Colonic mucosa (tissue), 4 donors: ENCODE measurements at places on chromosomes 1 and 21. TPM values are rescaled to one million over a fixed set of nuclear protein-coding genes. Genes with fewer than 3 reads are reported as not detected.

GRCh38 chr1:164320790-164321731 lies 237.9 kb upstream of the PBX1 start:
- peak; percentile 23 for DNase-seq
- no peaks in the 10 kb centered on the region for H3K4me1 ChIP-seq
- no peaks in the 10 kb centered on the region for H3K36me3 ChIP-seq
- H3K27ac ChIP-seq, result no peak overlapping the region

DNA sequence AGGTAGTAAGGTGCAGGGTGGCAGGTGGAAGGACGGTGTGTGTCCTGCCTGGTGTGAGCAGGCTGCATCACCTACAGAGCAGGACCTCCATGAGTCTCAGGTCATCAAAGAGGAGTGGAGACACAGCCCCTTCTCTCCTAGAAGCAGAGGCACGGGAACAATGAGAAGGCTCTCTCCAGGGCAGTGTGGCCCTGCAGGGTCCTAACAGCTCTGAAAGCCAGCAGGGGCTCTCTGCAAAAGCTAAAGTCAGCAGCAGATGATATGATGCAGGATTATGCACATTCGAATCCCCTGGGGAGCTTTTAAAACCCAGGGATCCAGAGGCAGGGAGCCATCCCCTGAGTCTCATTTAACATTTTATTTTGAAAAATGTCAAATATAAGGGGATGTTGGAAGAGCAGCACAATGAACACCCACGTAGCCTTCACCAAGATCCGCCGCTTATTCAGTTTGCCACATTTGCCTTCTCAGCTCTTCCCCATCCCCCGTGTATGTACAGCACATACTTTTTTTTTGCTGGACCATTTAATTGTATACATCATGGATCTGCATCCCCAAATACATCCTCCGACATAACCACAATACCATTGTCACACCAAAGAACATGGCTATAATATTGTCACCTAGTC lies 88.1 kb downstream of the CNIH3 start:
- DNase-seq, result no peak
- H3K36me3 ChIP-seq, result no peaks in the 10 kb centered on the region
- no peaks in the 10 kb centered on the region for H3K4me1 ChIP-seq
- no peaks in the 10 kb centered on the region for H3K27me3 ChIP-seq
- no peak overlapping the region for H3K27ac ChIP-seq

DNA sequence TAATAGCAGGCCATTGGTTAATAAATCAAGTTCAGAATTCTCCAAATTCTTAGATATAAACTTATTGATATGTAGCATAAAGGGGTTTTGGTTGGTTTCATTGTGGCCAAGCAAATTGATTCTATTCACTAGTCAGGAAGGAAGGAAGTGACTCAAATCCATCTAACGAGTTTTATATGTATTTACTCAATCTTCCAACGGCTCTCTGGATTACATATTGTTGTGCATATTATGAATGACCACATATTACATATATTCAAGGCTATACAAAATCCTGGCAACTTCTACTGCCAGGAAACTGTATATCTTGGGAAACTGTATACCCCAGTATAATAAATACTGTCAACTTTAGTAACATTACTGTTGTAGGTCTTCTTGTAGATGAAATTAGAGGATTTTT lies 20.1 kb upstream of the PDE4B start:
- no peak for DNase-seq
- H3K4me3 ChIP-seq, result no peak overlapping the region
- no peak overlapping the region for H3K27ac ChIP-seq
- H3K27me3 ChIP-seq, result no peaks in the 10 kb centered on the region

- no peak overlapping the region for H3K27ac ChIP-seq
- no peaks in the 10 kb centered on the region for H3K36me3 ChIP-seq
- no peak for DNase-seq
- no peaks in the 10 kb centered on the region for H3K4me1 ChIP-seq
- H3K27me3 ChIP-seq, result no peaks in the 10 kb centered on the region
- H3K4me3 ChIP-seq, result no peak overlapping the region
These were observed 73.4 kb downstream of the ZP4 start for GRCh38 chr1:237817277-237817676.

- H3K27me3 ChIP-seq, result no peaks in the 10 kb centered on the region
- no peak overlapping the region for H3K4me3 ChIP-seq
- no peaks in the 10 kb centered on the region for H3K36me3 ChIP-seq
- H3K4me1 ChIP-seq, result no peaks in the 10 kb centered on the region
- DNase-seq, result no peak
These were observed 153.2 kb downstream of the NTNG1 start for GRCh38 chr1:107293901-107294613.

GRCh38 chr1:111599781-111600693 lies 19.6 kb upstream of the RAP1A start:
- H3K27ac ChIP-seq, result no peak overlapping the region
- DNase-seq, result no peak
- H3K36me3 ChIP-seq, result no peaks in the 10 kb centered on the region
- H3K4me3 ChIP-seq, result no peak overlapping the region

- no peaks in the 10 kb centered on the region for H3K36me3 ChIP-seq
- no peak for DNase-seq
- H3K27ac ChIP-seq, result no peak overlapping the region
- H3K27me3 ChIP-seq, result no peaks in the 10 kb centered on the region
These were observed 267.0 kb downstream of the DNM3 start for GRCh38 chr1:172108161-172108893.

The S1PR1 gene
- total RNA-seq, result 10.7 TPM
